Liver (tissue), 10 donors: ENCODE measurements at places on chromosomes 2 and 18.

GRCh38 chr2:237057893-237058300 lies 27.8 kb upstream of the COPS8 start:
- no peak for DNase-seq

DNA sequence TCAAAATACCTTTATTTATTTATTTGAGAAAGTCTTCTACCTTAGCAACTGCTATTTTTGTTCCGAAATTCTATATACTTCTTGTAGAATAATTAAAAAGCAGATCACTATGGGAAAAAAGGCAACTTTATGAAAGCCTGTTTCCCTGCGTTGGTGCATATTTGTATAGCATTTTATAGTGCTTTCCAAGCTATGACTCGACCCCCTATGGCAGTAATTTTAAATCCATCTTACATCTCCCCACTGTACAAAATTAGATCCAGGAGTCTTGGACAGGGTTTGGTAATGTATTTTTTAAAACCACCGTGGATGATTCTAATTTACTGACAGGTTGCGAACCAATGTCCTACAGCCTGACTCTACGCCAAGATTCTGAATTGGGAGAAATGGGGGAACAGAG lies 10.1 kb downstream of the TANK start:
- DNase-seq: no peak

DNA sequence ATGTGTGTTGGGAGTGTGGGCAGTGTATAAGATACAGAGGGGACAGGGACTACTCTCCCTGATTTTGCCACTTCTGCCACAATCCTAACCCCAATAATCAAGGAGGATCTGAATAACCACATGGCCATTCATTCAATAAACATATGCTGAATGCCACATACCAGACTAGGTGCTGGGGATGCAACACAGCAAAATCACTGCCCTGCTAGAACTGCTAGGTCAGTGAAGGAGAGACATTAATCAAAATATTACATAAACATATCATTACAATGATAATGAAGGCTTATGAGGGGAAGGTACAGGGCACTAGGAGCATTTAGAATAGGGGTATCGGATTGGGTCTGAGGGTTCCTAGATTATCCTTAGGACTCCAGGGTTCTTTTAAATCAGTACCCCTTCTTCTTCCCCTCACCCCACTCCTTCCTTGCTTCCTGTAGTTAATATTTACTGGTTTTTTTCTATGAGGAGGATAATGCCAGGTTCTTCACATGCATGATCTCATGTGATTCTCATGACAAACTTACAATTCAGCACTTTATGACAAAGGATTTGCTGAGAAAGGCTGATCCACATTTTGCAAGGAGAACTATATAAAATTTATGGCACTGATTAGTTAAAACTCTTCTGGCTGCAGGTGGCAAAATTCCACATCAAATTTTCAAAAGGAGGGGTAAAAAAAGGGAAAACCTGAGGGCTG lies 56.4 kb upstream of the PCBP1 start:
- DNase-seq: no peak

DNA sequence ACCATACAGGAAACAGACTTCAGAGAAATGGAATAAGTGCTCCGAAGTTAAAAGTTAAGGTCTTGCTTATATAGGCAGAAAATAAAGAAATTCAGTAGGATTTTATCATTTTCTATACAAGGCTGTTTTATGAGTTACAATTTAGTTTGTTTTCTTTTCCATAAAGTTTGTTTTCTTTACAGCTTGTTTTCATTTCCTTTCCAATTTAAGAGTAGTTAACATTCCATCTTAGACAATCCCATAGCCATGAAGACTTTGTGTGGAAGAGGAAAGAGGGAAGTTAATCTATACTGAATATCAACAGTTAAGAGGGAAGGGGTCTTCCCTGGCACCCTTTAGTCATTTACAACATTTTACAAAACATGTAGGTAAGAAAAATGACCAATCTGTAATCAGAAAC lies 26.5 kb downstream of the TTC32 start:
- no peak for DNase-seq

DNA sequence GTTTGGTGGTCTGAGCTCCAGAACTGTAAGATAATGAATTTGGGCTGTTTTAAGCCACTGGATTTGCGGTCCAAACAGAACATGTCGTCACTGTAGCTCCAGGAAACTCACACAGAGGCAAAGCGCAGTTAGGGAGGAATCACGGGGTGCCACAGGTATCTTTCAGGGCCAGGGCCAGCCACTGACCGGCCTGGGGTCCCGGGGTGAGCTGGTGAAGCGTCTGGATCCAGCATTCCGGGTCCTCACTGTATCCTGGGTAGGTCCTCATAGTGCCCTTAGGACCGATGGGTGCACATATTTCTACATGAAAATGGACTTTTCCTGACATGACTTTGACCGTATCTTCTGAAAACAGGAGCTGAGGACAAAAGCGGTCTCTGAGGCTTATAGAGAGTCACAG lies 196.0 kb upstream of the HDAC4 start:
- no peak for DNase-seq

GRCh38 chr2:163347982-163348856 lies 387.6 kb downstream of the FIGN start:
- peak; percentile 43 for DNase-seq

- DNase-seq: no peak
Observed at GRCh38 chr2:25594991-25595390, 78.4 kb downstream of the DTNB start.

- DNase-seq: no peak
Observed at GRCh38 chr18:51537487-51537886, 340.0 kb upstream of the MEX3C start.

GRCh38 chr2:183088061-183088460 lies 9.5 kb downstream of the DUSP19 start:
- no peak for DNase-seq

DNA sequence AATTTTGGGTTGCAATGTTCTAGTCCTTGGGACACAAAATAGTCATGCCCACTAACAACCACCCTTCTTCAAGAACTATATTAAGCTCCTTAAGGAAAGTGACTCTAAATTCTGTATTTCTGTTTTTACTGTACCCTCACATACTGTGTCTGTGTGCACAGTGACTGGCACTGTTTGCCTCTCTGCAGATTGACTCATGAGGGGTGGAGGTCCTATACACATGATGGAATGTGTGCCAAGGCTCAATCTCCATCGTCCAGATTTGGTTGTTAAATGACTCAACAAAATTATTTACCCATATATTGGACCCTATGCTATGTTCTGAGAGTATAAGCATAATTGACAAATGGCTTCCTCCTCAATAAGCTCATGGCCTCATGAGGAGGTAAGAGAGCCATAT lies 126.6 kb upstream of the CWC22 start:
- DNase-seq: no peak

DNA sequence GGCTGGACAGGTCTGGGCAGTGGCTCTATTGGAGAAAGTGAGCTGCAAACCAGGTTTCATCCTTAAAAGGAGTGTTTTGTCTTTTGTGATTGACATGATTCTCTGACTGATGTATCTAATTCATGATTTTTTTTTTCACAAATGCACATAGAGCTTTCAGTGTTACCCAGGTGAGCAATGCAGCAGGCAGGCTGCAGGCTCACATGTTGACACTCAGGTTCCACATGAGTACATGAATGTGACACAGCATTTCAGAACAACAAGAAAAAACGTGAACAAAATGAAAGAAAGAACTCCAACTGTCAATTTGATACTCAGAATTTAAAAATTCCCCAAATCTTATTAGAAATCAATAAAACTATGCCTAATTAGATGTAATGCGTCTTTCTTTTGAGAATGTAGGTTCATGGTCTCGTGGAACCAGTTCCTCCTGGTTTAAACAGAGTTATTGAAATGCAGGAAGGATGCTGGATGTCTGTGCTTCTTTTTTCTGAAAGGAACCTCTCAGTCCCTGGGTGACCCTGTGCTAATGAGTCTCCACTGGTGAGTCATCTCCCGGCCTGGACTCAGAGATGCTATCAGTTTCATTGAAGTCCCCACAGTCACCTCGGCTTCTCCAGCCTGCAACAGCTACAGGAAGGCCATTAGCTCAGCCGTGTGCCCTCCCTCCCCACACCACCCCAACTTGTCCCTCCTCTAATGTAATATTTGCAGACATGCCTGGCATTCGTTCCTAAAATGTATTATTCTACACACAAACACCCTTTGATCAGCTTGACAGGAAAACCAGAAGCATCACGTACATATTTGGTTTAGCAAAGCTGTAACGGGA lies 430.4 kb downstream of the LPIN1 start:
- DNase-seq: no peak

- no peak for DNase-seq
Observed at GRCh38 chr18:49008716-49009115, 58.0 kb upstream of the SMAD7 start.

DNA sequence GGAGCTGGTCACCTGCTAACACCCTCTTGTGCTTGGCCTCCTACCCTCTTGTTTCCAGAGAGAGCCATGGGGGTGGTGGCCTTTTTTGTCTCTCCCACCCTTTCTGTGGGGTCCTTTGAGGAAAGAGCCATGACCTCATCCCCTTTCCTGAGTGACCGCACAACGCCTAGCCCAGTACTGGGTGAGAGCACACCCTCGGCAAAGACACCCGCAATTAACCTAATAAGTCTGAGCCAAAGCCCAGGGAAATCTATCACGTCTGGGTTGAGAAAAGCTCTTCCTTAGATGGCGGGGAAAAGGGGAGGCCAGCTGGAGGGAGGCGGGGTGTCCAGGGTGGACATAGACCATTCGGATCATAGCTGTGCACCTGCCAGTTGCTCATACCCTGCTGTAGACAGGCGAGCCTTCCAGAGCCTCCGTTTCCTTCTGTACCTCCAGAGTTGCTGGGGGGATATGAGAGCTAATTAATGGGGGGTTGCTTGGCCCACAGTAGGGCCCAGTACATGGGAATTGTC lies 93.7 kb upstream of the MCFD2 start:
- no peak for DNase-seq

GRCh38 chr2:10897956-10898355 lies 13.8 kb upstream of the KCNF1 start:
- DNase-seq: no peak

- DNase-seq: no peak
Observed at GRCh38 chr2:213285404-213285803, 1.1 kb downstream of the SPAG16 start.

GRCh38 chr2:48264627-48265026 lies 265.3 kb upstream of the STON1 start:
- no peak for DNase-seq

DNA sequence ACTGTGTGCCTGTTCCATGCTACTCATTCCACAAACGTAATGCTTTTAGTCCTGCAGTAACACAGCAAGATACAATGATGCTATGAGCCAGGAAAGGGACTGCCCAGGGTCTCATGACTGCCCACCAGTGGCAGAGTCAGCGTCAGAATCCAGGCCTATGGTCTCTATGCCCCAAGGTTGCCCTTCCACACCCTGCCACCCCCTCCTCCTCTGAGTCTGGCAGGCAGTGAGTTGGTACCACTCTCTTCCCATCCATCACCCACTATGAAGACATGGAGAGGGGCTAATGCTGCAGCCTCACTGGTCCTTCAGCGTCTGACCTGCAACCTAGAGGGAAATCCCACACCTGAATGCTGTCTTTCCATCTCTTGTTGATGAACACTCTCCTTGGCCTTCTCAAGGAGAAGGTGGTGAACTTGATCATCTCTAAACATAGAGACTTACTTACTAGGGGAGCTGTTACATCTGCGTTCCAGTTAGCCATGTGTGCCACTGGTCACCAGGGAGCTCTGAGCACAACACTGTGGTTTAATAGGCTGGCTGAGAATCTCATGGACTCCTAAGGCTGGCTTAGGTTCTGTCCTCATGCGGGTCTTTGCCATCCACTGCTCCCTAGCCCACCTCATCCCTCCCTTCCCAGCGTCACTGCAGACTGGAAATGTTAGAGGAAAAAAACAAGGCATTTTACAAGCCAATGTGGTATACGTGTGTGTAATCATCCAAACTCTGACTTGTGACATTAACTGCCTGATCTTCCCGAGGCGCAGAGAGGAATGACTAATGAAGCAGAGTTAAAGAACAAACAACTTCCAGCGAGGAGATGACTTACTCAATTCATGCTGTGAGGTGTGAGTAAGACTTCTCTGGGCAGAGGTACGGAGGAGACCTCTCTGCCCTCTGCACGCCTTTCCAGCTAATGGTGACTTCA lies 28.8 kb downstream of the STEAP3 start:
- no peak for DNase-seq

DNA sequence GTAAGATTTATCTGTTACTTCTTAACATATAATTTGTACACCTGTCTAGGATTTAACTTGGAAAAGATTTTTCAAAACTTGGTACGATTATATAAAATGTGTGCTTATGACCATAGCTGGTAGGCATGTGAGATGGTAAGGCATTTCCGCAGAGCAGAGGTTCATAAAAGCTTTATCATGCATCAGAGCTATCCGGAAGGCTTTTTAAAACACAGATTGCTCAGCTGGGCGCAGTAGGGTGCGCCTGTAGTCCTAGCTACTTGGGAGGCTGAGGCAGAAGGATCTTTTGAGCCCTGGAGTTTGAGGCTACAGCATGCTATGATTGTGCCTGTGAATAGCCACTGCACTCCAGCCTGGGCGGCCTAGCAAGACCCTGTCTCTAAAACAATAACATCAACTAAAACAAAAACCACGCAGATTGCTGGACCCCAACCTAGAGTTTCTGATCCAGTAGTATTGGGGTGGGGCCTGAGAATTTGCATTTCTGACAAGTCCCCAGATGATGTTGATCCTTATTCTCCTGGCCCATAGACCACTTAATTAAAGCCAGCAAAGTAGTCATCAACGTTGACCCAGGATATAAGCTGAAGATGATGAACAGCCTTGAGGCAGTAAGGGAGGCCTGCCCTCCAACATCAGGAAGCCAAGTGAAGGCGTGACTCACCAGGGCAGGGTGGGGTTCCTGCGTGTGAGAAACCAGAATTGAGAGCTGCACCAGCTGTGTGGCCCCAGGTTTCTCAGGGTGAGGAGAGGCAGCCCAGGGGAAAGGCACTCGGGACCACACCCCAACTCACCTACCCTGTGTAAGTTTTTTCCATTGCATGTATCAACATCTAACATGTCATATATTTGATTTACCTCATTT lies 21.6 kb upstream of the SLC20A1 start:
- no peak for DNase-seq

- no peak for DNase-seq
Observed at GRCh38 chr18:73384246-73384645, 516.5 kb upstream of the NETO1 start.

- no peak for DNase-seq
Observed at GRCh38 chr2:217517402-217517801, 485.4 kb downstream of the TNS1 start.

DNA sequence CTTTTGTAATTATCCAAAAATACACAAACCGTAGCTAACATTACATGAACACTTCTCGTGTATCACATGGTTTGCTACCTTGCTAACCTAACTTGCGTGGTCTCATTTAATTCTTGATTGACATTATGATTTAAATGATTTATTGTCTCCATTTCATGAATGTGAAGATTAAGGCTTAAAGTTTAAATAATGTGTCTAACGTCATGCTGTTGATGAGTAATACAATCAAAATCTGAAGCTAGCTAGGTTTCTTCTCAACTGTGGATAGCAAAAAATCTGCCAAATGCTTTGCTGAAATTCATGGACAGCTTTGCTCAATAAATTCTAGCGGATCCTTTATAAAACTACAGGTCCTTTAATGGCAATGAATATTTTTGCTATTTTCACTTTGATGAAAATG lies 274.1 kb upstream of the MC4R start:
- DNase-seq: no peak
